CD14-positive monocyte (primary cell): ENCODE measurements at places on chromosomes 7 and 10. TPM values are rescaled to one million over a fixed set of nuclear protein-coding genes. Genes with fewer than 3 reads are reported as not detected.

DNA sequence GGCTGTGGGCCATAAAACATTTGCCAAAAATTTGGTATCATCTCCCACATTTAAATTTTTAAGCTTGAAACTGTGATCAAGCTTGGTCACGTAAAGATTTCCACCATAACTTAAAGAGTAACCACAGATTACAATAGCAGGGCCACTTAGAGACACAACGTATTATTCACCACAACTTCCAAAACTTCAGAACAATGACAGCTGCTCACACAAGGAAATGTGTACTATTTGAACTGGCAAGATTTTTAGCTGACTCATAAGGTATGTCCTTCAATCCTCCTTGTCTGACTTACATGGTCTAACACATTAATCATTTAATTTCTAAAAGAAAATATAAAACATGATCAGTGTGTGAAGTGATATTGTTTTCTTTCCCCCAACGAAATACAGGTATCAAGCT is 234.5 kb downstream of the PARD3 start:
- DNase-seq = no peak

SEC23IP gene
- 42.0 TPM for polyA plus RNA-seq

DNA sequence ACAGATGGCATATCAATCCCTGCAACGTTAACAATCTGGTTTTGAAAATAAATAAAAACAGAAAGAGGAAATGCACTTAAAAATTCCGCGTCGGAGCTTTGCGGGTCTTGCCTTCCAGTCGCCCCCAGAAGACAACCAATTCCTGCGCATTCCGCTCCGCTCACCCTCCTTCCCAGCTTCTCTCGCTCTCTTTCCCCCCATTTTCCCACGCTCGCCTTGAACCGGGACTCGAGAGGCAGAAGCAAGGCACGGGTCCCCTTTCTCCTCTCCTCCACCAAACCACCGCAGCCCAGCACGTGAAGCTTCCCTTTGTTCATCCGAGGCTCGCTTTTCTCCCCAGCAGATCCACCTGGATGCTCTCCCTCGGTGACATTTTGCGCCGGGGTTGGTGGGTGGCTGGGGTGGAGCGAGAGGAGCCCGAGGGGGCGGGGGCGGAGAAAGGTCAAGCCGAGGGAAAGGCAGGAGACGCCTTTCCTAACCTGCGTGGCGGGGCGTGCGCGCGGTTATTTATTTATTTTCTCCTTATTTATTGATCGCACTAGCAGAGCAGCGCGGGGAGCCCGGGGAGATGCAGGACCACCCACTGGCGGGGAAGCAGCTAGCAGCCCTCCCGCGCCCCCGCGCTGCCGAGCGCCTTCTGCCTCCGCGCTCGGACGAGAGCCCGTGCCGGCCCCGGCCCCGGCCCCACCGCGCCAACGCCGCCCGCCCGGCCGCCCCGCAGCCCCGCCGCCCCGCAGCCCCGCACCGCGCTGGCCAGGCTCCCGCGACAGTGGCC is at the start of gene KCND2:
Gene KCND2, plus strand, starts transcription at position 475 of the 775 bp plus-strand sequence.
- DNase-seq = no peak

CTAGE8 gene
- not detected for polyA plus RNA-seq

BAMBI gene
- polyA plus RNA-seq = 0.09 TPM

GRCh38 chr10:79505829-79506228 is 6.5 kb upstream of the EIF5AL1 start:
- no peak for DNase-seq

GPR85 gene
- polyA plus RNA-seq = 0.12 TPM in 1 of 2 replicates, not detected in the other

CEP55 gene
- 0.05 TPM in 1 of 2 replicates, not detected in the other for polyA plus RNA-seq

DNA sequence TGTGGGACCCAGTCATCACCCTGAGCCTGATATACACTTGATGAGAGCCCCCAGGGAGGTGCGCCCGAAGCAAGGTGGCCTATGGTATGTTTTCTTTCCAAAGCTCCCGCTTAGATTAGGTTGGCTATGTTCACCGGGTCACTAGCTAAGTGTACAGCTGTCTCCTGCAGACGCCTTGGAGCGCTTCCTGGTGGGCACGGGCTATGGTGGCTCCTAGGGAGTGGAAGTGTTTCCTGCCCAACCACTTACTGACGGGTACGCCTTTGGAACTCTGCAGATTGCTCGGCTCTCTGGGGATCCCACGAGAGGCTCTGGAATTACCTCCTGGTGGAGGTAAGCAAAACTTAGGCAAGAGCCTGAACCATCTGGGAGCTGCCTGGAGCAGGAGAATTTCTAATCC is 83.6 kb upstream of the CXCL12 start:
- DNase-seq = no peak

- no peak for DNase-seq
Measured at GRCh38 chr10:118966076-118966849, 63.3 kb upstream of the NANOS1 start.

DNA sequence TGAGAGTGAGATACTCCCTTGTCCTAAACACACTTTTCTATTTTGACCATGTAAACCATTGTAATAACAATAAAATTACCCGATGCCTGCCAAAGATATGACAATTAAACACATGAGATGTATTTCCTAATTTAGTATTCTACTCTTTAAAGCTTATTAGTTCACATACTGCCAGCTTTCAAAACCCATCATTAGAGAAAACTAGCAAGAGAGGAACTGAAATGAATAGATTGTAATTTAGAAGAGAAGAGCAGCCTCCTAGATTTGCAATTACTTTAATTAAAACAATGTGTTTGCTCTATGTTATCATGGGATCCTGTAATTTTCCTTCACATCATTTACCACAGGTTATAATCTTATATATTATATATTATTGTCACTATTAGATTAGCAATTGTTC is 428.2 kb downstream of the THSD7A start:
- no peak for DNase-seq

- no peak for DNase-seq
Measured at GRCh38 chr7:105799677-105800076, 76.7 kb downstream of the ATXN7L1 start.

ELFN1 gene
- polyA plus RNA-seq = not detected

DNA sequence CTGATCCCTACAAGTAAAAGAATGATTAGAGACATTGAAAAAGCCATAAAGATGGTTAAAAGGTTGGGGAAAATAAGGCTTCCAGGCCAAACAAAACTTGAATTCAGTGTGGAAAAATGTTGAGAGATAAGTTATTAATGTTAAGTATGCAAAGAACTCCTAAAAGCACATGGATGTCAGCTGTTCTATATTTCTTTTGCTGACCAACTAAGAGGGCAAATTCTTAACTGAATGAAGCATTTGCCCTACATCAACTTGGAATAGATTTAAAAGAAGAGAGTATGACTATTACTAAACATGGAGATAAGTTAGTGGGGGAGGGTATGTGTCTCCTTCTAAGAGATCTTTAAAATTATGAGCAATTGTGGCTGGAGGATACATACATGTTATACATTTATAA is 124.8 kb downstream of the KIAA1217 start:
- DNase-seq = no peak

DNA sequence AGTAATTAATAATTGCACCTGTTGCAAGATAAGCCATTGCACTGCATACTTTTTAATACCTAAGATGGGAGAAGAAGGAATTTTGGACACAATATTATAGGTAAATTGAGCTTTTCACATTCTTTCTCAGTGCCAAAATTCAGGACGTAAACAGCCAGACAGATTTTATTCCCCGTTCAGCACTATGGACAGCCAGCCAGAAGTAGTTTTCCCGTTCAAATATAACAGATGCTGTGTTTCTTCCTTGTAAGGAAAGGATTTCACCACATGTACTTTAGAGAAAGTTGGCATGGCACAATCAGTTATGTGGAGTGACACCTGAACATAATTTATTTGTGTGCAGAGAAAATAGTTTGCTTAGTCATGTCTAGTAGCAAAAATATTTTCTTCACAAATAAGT is 34.8 kb downstream of the SEMA3E start:
- DNase-seq = no peak

GRCh38 chr10:67722113-67722512 is 26.1 kb upstream of the CTNNA3 start:
- DNase-seq = no peak

- no peak for DNase-seq
Measured at GRCh38 chr10:13905281-13905680, 318.5 kb downstream of the PRPF18 start.

VDAC2 gene
- 154 TPM for polyA plus RNA-seq

- no peak for DNase-seq
Measured at GRCh38 chr10:80517416-80518142, 20.1 kb upstream of the SH2D4B start.
